ENCODE measurements at places on chromosomes 5 and 9. TPM values are rescaled to one million over a fixed set of nuclear protein-coding genes. Genes with fewer than 3 reads are reported as not detected.

Gene FOXD4L3
- total RNA-seq: 0.04 TPM

Gene SLC27A6
- total RNA-seq: 6.9 TPM

Gene PCDHGA12
- total RNA-seq: 3.5 TPM

Gene ZNF483
- total RNA-seq: 1.8 TPM

Gene GFPT2
- total RNA-seq: 0.07 TPM

Gene ZFP37
- total RNA-seq: 1.0 TPM

Gene SCGB3A1
- total RNA-seq: not detected

Gene CTXN3
- total RNA-seq: not detected

Gene IFNK
- 72.0 TPM for total RNA-seq

Gene FGD3
- total RNA-seq: 0.20 TPM

Gene PCDHGC5
- total RNA-seq: 0.42 TPM

Measured in foreskin keratinocyte (primary cell).